ENCODE measurements at places on chromosomes 7 and 10. TPM values are rescaled to one million over a fixed set of nuclear protein-coding genes. Genes with fewer than 3 reads are reported as not detected.

GRM3 gene
- total RNA-seq = not detected

ACTL6B gene
- not detected for total RNA-seq

AVPI1 gene
- total RNA-seq = 0.68 TPM

CYP26C1 gene
- total RNA-seq = 0.05 TPM

RPS24 gene
- 2,073 TPM for total RNA-seq

AZGP1 gene
- not detected for total RNA-seq

DNAJC12 gene
- 0.65 TPM for total RNA-seq

TSPAN33 gene
- total RNA-seq = 1.4 TPM

KCND2 gene
- total RNA-seq = not detected

TLX1 gene
- not detected for total RNA-seq

LRRC72 gene
- not detected for total RNA-seq

CPA1 gene
- not detected for total RNA-seq

COL26A1 gene
- total RNA-seq = not detected

THSD7A gene
- not detected for total RNA-seq

FAM25G gene
- total RNA-seq = not detected

RSPH10B2 gene
- not detected for total RNA-seq

PNLIPRP1 gene
- not detected for total RNA-seq

RASSF4 gene
- 0.48 TPM for total RNA-seq

CPN1 gene
- total RNA-seq = not detected

ANXA8L1 gene
- 0.28 TPM for total RNA-seq

PIK3CG gene
- total RNA-seq = 51.2 TPM

SEPTIN14 gene
- total RNA-seq = not detected

TMEM236 gene
- 0.05 TPM for total RNA-seq

SSBP1 gene
- total RNA-seq = 111 TPM

EVX1 gene
- total RNA-seq = not detected

NUTM2D gene
- 2.9 TPM for total RNA-seq

MMP21 gene
- total RNA-seq = not detected

GTPBP10 gene
- total RNA-seq = 26.8 TPM

SAMD9L gene
- total RNA-seq = 77.4 TPM

AKR1C4 gene
- total RNA-seq = not detected

C10orf90 gene
- total RNA-seq = not detected

DNAJC2 gene
- 24.8 TPM for total RNA-seq

PLOD3 gene
- total RNA-seq = 73.0 TPM

PRSS37 gene
- total RNA-seq = not detected

DOCK4 gene
- 0.28 TPM for total RNA-seq

CYP51A1 gene
- 76.7 TPM for total RNA-seq
